ENCODE measurements at places on chromosomes 5 and 9.

DNA sequence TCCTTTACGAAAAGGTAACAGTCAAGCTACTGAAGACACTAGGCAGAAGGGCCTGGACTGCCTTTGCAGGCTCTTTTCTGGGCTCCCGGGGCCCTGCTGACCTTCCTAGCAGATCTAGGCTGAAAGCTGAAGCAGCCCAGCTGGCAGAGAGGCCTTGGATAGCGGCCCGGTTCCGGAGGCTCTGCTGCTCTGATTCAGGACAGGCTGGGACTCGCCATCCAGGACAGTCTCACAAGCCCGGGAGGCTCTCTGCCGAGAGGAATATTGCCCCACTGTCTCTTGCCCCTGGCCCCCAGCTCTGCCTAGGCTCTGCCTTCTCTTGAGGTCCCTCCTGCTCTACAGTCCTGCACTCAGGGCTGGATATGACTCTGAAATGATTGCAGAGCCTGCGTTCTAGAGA is 67.8 kb downstream of the PSD2 start:
- no peak for DNase-seq

DNA sequence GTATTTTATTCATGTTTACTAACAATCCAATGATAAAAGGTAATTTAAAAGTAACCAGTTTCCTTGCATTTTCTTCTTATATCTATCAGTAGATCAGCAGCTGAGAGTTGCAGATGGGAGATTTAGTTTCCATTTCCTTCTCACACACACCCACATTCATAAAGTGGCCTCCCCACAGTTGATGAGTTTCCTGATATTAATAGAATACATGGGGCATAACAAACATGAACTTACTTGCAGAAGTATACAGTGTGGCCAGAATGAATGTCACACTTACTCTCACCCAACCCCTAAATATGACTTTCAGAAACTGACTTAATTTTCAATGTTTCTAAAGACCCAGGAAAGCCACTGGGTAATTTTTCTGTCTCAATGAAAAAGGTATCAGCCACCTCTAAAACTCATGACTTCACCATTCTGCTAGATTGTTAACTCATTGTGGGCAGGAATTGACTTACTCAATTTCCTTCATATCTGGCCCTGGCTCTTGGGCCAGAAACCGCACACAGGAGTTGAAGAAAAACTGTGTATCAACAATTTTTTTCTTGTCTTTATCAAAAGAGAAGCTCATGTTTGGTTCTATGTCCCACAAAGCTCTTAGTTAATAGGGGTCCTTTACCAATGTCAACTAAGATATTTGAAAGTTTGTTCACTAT is 63.5 kb upstream of the OSMR start:
- DNase-seq: no peak

GRCh38 chr9:14526504-14526903 is 166.7 kb downstream of the ZDHHC21 start:
- no peak for DNase-seq

DNA sequence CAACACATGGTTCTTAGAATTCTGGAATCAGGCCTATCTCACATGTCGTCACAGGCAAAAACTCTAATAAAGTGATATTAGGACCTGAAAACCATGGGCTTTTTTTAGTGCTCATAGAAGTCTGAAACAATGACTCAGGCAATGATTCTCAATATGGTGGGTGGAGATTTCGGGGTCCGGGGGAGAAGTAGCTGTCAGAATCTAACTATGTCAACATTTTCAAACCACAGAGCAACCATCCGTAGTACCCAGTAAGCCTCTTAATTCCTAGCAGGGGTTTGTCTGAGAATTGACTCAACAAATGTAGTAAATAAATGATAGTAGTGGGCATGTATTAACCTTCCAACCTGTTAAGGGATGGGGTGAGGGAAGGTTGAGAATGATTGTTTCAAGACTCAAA is 2.6 kb downstream of the AMACR start:
- DNase-seq: no peak

GRCh38 chr9:14546693-14547092 is 146.5 kb downstream of the ZDHHC21 start:
- DNase-seq: no peak

GRCh38 chr9:133306242-133307204 is 29.5 kb downstream of the SURF6 start:
- no peak for DNase-seq

DNA sequence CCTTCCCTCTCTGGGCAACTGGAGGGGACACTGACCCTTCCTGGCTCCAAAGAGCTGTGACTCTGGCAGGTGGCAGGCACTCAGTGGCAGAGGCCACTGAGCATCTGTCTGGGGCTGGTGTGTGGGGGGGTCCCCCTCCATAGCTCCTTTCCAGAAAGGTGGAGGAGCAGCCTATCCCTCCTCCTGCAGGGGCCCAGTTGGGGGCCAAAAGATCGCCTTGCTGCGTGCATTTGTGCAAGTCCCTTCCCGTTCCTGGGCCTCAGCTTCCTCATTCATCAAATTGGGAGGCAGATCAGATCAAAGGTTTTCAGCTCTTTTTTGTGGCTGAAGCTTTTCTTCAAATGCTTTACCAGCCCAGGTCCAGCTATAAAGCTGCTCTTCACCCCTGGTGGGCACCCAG is 77.7 kb downstream of the NTNG2 start:
- no peak for DNase-seq

Data from mesendoderm (in vitro differentiated cells).